ENCODE measurements at places on chromosomes 4 and X. TPM values are rescaled to one million over a fixed set of nuclear protein-coding genes. Genes with fewer than 3 reads are reported as not detected.

Gene USP53
- total RNA-seq: 69.2 TPM

Gene PABPC1L2A
- total RNA-seq: not detected

Gene TRPC5OS
- not detected for total RNA-seq

Gene KANTR
- total RNA-seq: 4.4 TPM

- DNase-seq: no peak
Measured at GRCh38 chr4:19508442-19508841, 743.3 kb upstream of the SLIT2 start.

- no peak for DNase-seq
Measured at GRCh38 chr4:101527188-101527587, 179.9 kb upstream of the PPP3CA start.

DNA sequence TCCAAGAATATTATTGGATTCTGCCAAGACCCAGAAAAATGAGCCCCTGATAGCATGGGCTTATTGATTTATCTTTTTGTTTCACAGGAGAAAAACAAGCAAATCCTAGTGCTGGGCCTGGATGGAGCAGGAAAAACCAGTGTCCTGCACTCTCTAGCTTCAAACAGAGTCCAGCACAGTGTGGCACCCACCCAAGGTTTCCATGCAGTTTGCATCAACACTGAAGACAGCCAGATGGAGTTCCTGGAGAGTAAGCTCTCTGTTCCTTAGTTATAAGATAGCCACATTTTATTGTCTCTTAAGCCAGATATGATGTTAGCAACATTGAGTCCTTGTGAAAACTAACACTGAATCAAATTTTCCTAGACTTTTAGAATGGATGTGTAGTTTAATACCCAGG is 5.5 kb downstream of the ARL9 start:
- DNase-seq: peak; percentile 32

DNA sequence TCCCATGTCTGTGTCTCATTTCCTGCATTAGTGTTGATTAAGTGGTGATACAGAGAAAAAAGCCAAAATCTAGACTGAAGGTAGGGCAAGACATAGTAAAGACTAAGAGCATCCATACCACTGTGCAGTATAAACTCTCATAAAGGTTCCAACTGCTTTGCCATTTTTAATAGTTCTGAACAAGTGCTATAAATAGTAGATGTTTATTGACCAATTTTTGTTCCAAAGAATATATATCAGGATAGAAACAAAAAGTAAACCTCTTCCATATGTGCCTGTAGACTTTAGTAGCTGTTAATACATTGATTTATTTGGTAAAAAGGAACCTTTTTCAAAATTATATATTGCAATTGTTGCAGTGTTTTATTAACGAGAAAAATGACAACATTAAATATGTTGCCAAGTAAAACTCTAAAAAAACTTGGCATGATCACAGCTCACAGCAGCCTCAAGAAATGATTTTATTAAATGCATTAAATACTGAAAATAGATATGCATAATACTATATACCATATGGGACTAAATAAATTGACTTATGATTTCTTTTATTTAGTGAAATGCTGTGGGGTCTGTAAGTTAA is 22.3 kb upstream of the AASDH start:
- no peak for DNase-seq
